ENCODE measurements at places on chromosomes 7 and 10. TPM values are rescaled to one million over a fixed set of nuclear protein-coding genes. Genes with fewer than 3 reads are reported as not detected.

The C7orf57 gene
- total RNA-seq, result 0.60 TPM

The PLAU gene
- total RNA-seq, result 2.8 TPM

The GIMAP4 gene
- 40.0 TPM for total RNA-seq

GRCh38 chr10:86744067-86744725 is 12.2 kb upstream of the BMPR1A start:
- H3K36me3 ChIP-seq, result no peaks in the 10 kb centered on the region
- no peak for DNase-seq
- H3K4me3 ChIP-seq, result no peak overlapping the region
- H3K27me3 ChIP-seq, result no peaks in the 10 kb centered on the region
- H3K4me1 ChIP-seq, result no peaks in the 10 kb centered on the region

DNA sequence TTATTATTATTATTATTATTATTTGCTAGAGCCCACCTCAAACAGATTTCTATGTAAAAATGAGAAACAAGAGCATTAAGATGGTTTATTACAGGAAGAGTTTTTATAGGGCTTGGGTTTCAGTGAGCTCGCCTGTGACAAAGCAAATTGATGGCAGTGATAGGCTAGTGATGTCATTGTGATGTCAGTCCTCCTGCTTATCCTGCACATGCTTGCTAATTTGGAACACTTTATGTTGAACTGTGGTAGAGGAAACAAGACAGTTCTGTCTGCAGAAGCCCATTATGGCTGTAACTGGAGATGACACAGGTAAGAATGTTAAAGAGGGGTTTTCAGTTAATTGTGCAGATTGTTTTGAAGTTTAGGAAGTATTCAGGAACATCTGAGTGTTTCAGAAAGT is 68.3 kb downstream of the CREM start:
- peak overlapping the region; percentile 93 for H3K27ac ChIP-seq
- no peaks in the 10 kb centered on the region for H3K36me3 ChIP-seq
- H3K27me3 ChIP-seq, result no peaks in the 10 kb centered on the region
- no peak for DNase-seq

- no peaks in the 10 kb centered on the region for H3K36me3 ChIP-seq
- no peak overlapping the region for H3K4me3 ChIP-seq
- no peaks in the 10 kb centered on the region for H3K4me1 ChIP-seq
- DNase-seq, result no peak
- no peaks in the 10 kb centered on the region for H3K27me3 ChIP-seq
Observed at GRCh38 chr10:44571701-44572100, 186.8 kb upstream of the CXCL12 start.

DNA sequence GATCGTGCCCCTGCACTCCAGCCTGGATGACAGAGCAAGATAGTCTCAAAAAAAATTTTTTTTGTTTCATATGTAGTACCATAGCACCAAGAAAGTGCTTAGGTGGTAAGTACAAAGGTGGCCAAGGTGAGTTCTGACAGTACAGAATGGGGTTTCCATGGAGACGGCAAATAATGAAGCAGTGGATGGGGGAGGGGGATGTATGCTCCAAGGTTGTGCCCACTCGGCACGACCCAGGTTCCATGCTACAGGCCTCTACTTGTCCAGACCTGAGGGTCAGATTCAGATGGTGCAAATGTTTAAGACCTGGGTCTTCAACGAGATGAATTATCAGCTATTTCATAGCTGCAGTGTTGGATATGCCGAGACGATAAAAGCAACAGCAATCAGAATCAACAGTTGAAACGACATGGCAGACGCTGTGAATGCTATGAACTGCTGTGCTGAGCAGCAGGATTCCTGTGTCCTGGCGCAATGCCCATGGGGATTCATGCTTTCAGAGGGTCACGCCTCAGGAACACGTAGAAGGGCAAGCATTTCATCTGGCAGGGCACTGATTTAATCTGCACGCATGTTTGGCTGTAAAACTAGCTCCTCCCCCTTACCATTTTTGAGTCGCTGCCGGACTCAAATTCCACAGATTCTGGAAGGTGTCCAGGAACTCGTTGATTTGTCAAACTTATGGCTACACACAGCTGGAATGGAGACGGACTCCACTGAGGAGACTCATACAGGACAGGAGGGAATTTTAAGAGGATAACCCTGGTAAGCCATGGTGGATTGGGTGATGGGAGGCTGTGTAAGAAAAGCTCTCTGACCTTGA is 256.5 kb downstream of the FRMD4A start:
- H3K4me1 ChIP-seq, result peaks cover 23% of the 10 kb centered on the region
- peak; percentile 89 for DNase-seq
- H3K4me3 ChIP-seq, result no peak overlapping the region
- no peaks in the 10 kb centered on the region for H3K27me3 ChIP-seq

The SFTPA1 gene
- not detected for total RNA-seq

The OAT gene
- 43.0 TPM for total RNA-seq

- no peaks in the 10 kb centered on the region for H3K36me3 ChIP-seq
- H3K4me3 ChIP-seq, result no peak overlapping the region
- no peaks in the 10 kb centered on the region for H3K4me1 ChIP-seq
- no peaks in the 10 kb centered on the region for H3K27me3 ChIP-seq
- H3K27ac ChIP-seq, result no peak overlapping the region
Observed at GRCh38 chr10:81967716-81968115, 92.7 kb downstream of the NRG3 start.

DNA sequence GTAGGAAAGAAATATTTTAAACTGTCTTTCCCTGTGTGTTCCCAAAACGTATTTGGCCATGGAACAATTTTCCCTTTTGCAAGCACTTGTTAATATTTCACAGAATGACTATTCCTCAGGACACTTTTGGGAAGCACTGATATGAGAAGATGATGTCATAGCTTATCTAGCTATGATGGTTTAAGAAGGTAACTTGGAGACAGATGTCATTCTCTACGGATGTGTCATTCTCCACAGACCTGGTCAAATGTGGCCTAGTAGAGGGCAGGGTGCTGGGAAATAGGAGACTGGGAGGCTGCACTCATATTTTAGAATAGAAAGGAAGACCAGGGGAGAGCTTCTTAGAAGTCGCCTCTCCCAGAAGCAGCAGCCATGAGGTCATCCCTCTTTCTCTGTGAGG is 220.7 kb upstream of the GLI3 start:
- no peak overlapping the region for H3K4me3 ChIP-seq
- no peaks in the 10 kb centered on the region for H3K27me3 ChIP-seq
- no peaks in the 10 kb centered on the region for H3K36me3 ChIP-seq
- H3K27ac ChIP-seq, result no peak overlapping the region

The TFPI2 gene
- total RNA-seq, result not detected

The RAPGEF5 gene
- 63.3 TPM for total RNA-seq

DNA sequence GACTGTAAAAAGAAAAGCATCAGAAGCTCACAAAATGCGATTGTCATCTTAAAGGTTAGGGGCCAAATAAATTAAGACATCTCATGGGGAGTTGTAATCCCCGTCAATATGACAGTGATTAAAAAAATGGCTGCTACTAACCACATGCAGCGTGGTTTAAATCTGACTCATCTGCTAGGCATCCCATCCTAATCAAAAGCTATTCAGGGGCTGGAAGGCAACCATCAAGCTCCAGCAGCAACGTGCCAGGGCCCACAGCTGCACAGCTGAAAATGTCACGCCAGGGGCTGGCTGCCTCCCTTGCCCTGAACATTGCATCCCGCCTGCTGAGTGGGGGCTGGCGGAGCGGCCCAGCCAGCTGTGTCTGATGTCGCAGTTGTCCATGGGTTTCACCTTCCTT is 66.3 kb upstream of the FRMD4A start:
- DNase-seq, result peak; percentile 30
- H3K4me3 ChIP-seq, result no peak overlapping the region
- H3K4me1 ChIP-seq, result peaks cover 3% of the 10 kb centered on the region
- no peaks in the 10 kb centered on the region for H3K36me3 ChIP-seq
- H3K27me3 ChIP-seq, result no peaks in the 10 kb centered on the region

- DNase-seq, result no peak
- no peaks in the 10 kb centered on the region for H3K27me3 ChIP-seq
- H3K4me3 ChIP-seq, result no peak overlapping the region
- no peak overlapping the region for H3K27ac ChIP-seq
- H3K36me3 ChIP-seq, result no peaks in the 10 kb centered on the region
Observed at GRCh38 chr10:33009244-33010131, 51.5 kb upstream of the ITGB1 start.

DNA sequence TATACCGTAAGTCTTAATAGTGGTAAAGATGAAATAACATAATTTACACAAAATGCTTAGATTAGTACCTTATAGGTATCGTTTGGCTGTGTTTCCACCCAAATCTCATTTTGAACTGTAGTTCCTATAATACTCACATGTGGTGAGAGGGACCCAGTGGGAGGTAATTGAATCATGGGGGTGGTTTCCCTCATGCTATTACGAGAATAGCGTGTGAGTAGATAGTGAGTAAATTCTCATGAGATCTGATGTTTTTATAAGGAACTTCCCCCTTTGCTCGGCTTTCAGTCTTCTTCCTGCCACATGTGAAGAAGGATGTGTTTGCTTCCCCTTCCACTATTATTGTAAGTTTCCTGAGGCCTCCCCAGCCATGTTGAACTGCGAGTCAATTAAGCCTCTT is 426.3 kb upstream of the POT1 start:
- no peaks in the 10 kb centered on the region for H3K36me3 ChIP-seq
- DNase-seq, result no peak
- H3K4me1 ChIP-seq, result no peaks in the 10 kb centered on the region
- H3K27me3 ChIP-seq, result no peaks in the 10 kb centered on the region
- no peak overlapping the region for H3K27ac ChIP-seq

- no peaks in the 10 kb centered on the region for H3K36me3 ChIP-seq
- DNase-seq, result no peak
- no peak overlapping the region for H3K4me3 ChIP-seq
- no peak overlapping the region for H3K27ac ChIP-seq
Observed at GRCh38 chr7:14960721-14961120, 58.2 kb upstream of the DGKB start.

The STAG3 gene
- total RNA-seq, result 4.2 TPM

GRCh38 chr7:43637114-43637806 is 54.4 kb downstream of the STK17A start:
- H3K27me3 ChIP-seq, result no peaks in the 10 kb centered on the region
- no peak for DNase-seq
- peaks cover 56% of the 10 kb centered on the region for H3K4me1 ChIP-seq
- peaks cover 47% of the 10 kb centered on the region for H3K36me3 ChIP-seq
- H3K4me3 ChIP-seq, result no peak overlapping the region

GRCh38 chr10:33334153-33334804 is at the start of gene NRP1:
TSS of gene NRP1 (minus strand) at chr10:33334667. CDS start at chr10:33334382, 285 bp downstream.
- H3K36me3 ChIP-seq, result no peaks in the 10 kb centered on the region
- no peak for DNase-seq
- peaks cover 4% of the 10 kb centered on the region for H3K4me1 ChIP-seq
- H3K27me3 ChIP-seq, result no peaks in the 10 kb centered on the region

GRCh38 chr7:116228241-116228640 is 17.9 kb downstream of the TES start:
- peaks cover 17% of the 10 kb centered on the region for H3K4me1 ChIP-seq
- H3K27me3 ChIP-seq, result no peaks in the 10 kb centered on the region
- DNase-seq, result no peak
- no peak overlapping the region for H3K4me3 ChIP-seq
- no peak overlapping the region for H3K27ac ChIP-seq

DNA sequence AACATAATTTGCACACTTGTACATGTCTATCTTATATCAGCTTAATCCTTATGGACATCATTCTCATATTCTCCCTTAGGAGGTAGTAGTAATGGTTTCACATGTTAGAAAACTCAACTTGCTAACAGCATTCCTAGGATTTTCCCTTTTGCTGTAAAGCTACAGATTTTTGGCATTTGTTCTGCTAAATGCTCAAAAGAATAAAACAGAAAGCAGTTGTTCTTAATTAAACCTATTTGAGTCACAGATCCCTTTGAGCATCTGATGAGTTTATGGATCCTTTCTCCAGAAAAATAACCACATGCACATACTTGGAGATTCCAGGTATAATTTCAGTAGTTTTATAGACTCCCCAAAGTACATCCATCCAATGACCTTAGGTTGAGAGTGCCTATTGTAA is 122.9 kb upstream of the BET1 start:
- no peak overlapping the region for H3K27ac ChIP-seq
- no peak for DNase-seq
- H3K4me1 ChIP-seq, result no peaks in the 10 kb centered on the region
- no peak overlapping the region for H3K4me3 ChIP-seq
- H3K36me3 ChIP-seq, result no peaks in the 10 kb centered on the region
- no peaks in the 10 kb centered on the region for H3K27me3 ChIP-seq

DNA sequence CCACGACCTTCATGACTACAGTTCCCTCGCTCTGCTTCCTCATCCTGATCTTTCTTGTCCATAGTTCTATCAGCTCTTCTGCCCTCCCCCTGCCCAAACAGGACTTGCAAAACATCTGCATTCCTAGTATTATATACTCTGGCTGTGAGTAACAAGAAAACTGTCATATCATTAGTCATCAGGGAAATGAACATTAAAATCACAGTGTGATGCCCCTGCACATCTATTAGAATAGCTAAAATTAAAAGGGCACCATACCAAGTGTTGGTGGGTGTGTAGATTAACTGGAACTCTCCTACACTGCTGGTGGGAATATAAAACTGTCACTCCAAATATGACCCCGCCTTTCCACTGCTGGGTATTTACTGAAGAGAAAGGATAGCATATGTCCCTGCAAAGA is 141.8 kb downstream of the C7orf25 start:
- H3K4me1 ChIP-seq, result no peaks in the 10 kb centered on the region
- H3K27ac ChIP-seq, result no peak overlapping the region
- no peaks in the 10 kb centered on the region for H3K36me3 ChIP-seq

- H3K27ac ChIP-seq, result no peak overlapping the region
- no peak overlapping the region for H3K4me3 ChIP-seq
- no peak for DNase-seq
- no peaks in the 10 kb centered on the region for H3K36me3 ChIP-seq
Observed at GRCh38 chr7:18580950-18581349, 85.4 kb downstream of the HDAC9 start.

DNA sequence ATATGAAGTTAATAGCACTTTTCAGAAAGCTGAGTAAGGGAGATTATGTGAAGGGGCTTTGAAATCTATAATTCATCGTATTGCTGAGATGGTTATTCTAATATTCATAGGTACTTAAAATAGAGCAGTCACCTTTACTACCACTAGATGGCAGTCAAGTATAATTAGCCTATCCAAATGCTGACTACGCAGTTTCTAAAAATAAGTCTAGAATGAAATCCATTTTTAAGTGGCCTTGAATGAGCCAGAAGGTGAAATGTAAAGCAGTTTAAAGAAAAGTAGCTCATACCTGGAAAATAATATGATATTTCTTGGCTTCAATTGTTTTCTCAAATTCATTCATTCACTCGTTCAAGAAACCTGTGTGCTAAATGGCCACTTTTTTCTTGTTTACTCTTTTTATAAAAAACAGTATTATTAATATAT is 1277.1 kb downstream of the GATA3 start:
- no peaks in the 10 kb centered on the region for H3K36me3 ChIP-seq
- no peaks in the 10 kb centered on the region for H3K4me1 ChIP-seq
- no peak for DNase-seq

GRCh38 chr7:40544871-40545303 is 410.1 kb downstream of the SUGCT start:
- H3K4me1 ChIP-seq, result no peaks in the 10 kb centered on the region
- H3K27ac ChIP-seq, result no peak overlapping the region
- H3K36me3 ChIP-seq, result no peaks in the 10 kb centered on the region
- no peaks in the 10 kb centered on the region for H3K27me3 ChIP-seq
- no peak for DNase-seq

Data from tibial nerve (tissue), 4 donors.